ENCODE measurements at places on chromosomes 5 and 9.
A peak's percentile ranks its signal among the peaks of the same experiment; 100 is the strongest.

DNA sequence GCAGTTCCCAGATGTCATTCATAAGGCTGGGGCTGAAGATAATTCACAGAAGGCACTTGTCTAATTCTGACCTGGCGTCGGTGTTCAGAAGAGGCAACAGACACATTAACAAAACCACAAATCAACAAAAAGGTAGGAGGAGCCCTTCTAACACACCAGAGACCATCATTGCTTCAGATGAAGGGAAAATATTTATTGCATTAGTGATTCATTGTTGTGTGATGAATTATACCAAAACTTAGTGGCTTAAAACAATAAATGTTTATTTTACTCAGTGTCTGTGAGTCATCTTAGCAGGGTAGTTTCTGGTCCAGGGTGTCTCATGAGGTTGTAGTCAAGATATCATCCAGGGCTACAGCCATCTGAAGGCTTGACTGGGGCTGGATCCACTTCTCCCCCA lies 91.3 kb upstream of the KIF2A start:
- DNase-seq, result no peak

DNA sequence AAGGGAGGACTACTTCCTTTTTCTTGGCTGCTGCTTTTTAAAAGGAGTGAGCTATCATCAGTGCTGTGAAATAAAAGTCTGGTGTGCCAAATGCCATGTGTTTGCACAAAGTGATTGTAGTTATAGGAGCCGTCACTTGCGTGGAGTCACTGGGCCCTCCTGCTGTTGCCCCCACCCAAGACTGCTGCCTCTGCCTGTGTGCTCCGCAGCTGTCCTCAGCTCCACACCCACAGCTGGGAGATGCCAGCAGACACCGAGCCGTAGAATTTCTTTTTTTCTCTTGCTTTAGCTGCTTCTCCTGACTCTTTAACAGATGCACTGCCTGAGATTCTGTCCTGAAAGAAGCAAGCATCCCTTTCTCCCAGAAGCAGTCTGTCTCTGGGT lies 9.8 kb upstream of the GLE1 start:
- no peak for DNase-seq

GRCh38 chr9:106298997-106299396 lies 564.0 kb upstream of the ZNF462 start:
- DNase-seq, result no peak

- no peak for DNase-seq
These were observed 40.9 kb downstream of the PHF2 start for GRCh38 chr9:93617273-93617672.

GRCh38 chr5:73274881-73275663 lies 102.1 kb downstream of the TMEM174 start:
- no peak for DNase-seq

DNA sequence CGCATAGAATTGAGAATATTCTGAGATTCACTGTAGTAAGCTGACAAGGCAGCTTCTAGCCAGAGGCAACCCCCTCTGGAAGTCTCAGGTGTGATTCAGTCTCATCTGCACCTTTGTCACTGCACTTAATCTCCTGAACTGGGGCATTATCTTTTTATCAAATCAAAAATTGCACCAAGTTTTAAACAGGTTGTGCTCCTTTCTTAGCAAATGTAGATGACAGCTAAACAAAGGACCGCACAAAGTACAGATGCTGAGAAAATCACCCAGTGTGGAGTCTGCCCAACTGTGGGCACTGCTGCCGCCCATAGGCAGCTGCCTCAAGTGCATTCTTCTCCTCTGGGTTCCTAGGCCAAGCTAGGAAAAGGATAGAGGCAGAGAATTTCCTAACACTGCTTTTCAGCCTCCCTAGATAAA lies 51.1 kb downstream of the STARD4 start:
- no peak for DNase-seq

DNA sequence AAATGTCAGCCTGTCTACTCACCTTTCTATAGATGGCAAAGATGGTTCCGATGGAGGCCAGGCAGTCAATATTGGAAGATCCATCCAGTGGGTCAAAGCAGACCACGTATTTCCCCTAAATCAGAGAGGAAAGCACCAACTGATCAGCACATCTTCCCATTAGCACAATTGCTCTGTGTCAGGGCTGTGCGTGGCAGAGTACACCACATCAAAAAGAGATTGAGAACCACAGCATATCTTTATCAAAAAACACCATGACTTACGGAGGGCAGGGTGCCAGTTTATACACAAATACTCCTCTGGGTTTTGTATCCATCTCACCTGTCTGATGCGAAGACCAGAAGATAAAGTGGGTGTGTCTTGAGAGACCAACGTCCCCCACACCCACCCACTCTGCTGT lies 9.1 kb downstream of the FBP2 start:
- no peak for DNase-seq

DNA sequence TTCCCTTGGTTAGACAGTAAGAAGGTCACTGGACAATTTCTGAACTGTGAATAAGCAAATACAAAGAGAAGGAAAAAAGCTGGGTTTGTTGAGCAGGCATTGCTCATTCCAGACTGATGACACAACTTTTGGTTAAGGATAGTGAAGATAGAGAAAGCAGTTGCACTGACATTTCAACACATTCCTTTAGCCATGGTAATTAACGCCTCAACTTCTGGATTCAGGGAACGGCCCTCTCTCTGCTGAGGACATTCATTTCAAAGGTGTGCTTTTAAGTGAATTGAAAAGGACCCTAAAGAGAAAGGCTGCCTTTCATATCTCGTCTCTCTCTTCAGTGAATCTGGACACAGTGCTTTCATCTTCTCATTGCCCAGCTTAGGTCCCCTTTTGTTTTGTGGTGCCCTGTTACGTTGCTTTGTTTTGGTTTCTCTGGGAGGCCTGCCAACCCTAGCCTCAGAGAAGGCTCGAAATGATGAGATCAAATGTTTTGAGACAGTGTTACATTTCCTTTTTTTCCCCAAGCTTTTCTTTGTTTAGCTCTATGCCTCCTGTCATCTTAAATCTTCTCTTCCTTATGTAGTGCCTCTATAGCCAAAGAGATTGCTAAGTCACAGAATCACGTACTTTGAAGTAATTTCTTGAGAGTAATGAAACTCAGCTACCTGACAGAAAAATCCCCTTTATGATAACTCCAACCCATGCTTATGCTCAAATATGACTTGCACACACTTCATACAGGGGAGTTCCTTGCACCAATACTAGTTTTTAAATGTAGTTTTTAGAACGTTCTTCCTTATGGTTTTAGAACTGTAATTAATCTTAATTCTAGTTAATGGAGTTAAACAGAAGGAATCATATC lies 94.4 kb upstream of the IFNE start:
- peak; percentile 13 for DNase-seq

GRCh38 chr9:121662359-121662758 lies 10.9 kb downstream of the DAB2IP start:
- DNase-seq, result no peak

DNA sequence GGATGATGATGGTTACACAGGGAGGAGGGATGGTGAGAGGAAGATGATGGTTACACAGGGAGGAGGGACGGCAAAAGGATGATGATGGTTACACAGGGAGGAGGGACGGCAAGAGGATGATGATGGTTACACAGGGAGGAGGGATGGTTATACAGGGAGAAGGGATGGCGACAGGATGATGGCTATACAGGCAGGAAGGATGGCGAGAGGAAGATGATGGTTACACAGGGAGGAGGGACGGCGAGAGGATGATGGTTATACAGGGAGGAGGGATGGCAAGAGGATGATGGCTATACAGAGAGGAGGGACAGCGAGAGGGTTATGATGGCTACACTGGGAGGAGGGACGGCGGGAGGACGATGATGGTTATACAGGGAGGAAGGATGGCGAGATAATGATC lies 64.1 kb upstream of the FCN1 start:
- DNase-seq, result no peak

DNA sequence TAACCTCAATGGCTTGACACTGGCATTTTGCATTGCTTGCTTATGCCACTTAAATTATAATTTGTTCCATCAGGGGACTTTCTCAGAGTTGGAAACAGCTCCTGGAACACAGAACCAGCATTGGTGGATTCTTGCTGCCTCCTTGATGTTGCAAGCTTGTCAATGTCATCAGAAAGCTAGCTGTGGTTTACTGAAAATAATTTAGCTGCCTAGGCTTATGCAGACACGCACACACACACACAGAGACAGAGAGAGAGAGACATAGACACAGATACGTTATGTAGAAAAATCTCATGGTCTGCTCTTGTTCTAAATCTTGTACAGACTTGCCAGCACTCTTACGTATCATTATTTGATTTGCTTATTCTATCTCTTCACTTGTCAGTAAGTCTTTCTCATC lies 78.0 kb downstream of the HMHB1 start:
- DNase-seq, result no peak

DNA sequence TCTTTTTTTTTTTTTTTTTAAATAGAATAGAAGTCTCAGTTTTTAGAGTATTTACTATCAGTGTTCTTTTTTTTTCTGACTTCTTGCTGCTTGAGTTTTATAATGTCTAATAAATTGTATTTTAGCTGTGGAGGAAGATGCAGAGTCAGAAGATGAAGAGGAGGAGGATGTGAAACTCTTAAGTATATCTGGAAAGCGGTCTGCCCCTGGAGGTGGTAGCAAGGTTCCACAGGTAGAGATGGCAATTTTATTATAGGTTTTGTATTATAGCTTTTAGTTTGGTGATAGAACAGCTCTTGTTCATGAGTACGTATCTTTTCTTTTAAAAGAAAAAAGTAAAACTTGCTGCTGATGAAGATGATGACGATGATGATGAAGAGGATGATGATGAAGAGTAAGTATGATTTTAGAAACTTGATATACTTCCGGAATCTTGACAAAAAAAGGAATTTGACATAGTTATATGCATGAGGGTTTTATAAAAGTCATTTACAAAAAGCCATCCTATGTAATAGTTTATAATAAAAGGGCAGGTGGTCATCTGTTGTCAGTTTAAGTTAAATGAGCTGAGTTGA lies 5.0 kb downstream of the NPM1 start:
- no peak for DNase-seq

GRCh38 chr5:107858324-107858723 lies 187.6 kb upstream of the EFNA5 start:
- DNase-seq, result no peak

DNA sequence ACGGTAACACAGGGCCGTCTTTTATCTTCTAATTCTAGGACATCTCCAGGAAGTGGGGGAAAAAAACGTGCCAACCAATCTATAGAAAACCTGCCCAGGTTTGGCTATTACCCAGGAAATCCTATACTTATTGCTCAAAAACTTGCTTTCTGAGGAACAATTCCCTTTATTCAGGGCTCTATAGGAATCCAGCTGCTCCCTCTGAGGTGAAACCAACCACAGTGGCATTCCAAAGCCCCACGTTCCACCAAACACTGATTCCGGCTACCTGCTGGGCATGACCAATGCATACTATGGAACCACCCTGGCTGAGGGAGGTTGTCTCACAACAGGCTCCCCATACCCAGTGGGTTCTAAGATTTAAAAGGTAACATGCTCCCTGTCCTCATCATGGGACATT lies 57.6 kb downstream of the GLIS3 start:
- no peak for DNase-seq

DNA sequence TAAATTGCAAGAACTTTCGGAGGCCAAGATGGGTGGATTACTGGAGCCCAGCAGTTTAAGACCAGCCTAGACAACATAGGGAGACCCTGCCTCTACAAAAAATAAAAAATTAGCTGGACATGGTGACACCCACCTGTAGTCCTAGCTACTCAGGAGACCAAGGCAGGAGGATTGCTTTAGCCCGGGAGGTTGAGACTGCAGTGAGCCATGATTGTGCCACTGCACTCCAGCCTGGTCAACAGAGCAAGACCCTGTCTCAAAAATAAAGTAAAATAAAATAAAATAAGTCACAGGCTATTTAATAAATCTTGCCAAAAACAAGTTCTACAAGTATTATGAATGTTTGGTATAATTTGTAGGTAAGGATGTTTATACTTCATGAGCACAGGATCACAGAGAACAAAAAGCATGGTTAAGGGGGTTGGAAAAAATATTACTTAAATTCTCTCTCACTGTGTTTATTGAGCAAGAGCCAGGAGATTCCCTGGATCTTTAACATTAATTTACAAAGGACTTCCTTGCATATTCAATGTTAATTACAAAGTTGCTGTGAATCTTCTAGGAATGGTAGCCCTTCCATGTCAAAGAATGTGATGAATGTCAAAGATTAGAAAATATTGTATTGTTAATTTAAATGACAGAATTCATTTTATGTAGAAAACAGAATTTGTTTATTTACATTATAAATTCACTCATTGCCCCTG lies 164.0 kb downstream of the RFX3 start:
- no peak for DNase-seq

DNA sequence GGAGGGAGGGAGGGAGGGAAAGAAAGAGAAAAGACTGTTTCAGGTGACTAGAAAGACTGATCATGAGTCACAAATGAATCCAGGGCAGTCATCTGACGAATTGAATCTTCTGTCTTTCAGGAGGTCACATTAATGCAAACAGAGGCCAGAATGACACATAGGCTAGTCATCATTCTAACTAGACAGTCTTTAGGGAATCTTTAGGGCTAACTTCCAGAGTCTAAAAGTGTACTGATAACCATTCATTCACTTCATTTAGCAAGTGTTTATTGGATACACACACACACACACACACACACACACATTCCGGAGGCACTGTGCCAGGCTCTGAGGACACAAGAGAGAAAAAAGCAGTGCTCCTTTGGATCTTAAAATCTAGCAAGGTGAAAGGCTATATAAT lies 156.7 kb downstream of the EBF1 start:
- DNase-seq, result no peak

- no peak for DNase-seq
These were observed 57.9 kb downstream of the TGFBR1 start for GRCh38 chr9:99162759-99163364.

DNA sequence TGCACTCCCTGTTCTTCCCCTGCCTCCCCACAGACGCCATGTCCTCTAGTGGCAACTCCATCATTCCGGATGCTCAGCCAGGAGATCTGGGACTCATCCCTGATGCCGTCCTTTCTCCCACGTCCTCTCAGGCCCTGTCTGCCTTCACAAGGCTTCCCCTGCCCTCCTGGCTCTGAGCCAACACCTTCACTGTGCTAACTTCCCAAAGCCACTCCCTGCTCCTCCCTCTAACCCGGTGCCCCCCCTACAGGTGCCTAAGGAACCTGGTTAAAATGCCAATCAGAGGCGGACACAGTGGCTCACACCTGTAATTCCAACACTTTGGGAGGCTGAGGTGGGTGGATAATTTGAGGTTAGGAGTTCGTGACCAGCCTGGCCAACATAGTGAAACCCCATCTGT lies 67.6 kb downstream of the LMX1B start:
- DNase-seq, result no peak

GRCh38 chr9:111598733-111599091 lies 735 bp downstream of the PTGR1 start:
- no peak for DNase-seq
